Fibroblast of villous mesenchyme (primary cell): ENCODE measurements at places on chromosomes 3 and 15.

DNA sequence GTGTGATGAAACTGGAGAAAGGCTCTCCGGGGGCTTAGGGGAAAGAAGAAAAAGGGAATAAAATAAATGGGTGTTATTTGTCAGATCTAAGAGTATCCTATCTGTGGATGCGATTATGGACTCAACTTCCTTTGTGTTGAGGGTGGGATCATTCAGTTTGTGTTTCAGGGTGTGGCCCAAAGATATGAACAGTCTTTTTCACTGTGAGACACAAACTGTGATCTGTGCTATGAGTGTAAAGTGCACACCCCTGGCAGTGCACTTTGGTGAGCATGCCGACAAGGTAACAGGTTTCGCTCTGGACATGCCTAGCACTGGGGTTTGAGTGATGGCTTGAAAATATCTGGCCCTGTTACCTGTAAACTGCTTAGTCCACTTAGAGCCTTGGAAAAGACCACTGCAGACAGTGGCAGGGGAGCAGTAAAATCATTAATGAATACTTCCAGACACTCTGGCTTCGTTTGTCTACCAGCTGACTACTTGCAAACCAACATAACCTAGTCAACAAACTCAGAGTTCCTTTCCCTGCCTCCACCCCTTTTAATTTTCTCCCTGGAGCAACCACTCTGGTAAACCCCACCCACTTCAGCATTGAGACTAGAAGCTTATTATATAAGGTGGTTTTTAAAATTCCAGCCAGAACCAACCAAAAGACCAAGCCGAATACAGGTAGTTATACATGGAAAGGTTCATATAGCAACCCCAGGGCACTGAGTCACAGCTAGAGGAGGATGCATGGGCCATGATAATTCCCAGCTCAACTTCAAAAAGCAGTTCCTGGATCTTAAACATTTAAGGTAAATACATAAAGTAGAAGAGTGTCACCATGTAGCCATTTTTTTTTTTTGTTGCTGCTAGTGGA, 55.1 kb downstream of the TAMM41 start:
- DNase-seq = no peak

DNA sequence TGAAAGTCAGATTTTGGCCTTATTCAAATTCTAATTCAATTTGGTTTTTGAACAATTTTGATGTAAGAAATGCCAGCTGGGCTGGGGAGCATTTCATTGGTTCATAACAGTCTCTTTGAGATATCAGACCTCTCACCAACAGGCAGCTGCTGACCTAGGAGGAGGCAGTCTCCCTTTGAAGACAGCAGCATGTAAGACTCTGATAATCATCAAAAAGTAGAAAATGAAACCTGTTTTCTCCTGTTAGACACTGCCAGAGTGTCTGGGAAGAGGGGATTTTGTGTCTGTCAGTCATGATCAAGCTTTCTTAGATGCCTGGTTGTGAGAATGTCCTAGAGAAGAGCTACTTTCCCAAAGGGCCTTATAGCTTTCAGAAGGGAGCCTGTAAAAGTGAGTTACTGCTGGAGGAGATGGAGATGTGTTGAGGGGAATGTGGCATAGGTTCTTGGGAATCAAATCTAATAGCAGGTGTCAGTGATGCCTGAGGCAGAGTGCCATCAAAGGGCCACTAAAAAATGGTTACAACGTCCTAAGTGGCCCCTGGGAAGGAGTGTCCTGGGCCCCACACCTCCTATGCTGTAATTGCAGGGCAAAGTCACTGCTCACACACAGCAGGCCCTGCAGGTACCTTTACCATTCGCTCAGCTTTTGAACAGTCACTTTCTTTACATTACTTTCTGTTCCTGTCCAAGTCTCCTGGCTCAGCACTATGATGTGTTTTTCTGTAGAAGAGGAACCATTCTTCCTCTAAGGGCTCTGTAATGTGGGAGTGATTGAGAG, 43.1 kb downstream of the FSTL1 start:
- no peak for DNase-seq

DNA sequence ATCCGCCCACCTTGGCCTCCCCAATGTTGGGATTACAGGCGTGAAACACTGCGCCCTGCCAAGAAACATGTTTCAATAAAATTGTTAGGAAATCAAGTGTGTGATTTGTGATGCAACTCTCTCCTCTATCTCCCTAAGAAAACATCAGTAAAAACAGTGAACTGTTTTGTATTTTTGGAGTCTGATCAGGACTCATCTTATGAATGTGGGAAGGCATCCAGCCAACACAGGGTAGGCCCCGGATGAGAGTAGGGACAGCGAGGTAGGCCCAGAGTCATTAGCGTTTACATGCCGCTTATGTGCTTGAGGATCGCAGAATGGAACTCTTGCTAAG, 884 bp upstream of the GLYCTK start:
- DNase-seq = peak; percentile 43

GRCh38 chr15:82647045-82647834, at the start of gene CPEB1:
Gene CPEB1 (minus strand): TSS chr15:82647363. CDS start chr15:82628459, 18,904 bp downstream.
- peak; percentile 16 for DNase-seq

- DNase-seq = no peak
Measured at GRCh38 chr3:15318661-15319060, 13.7 kb downstream of the SH3BP5 start.

DNA sequence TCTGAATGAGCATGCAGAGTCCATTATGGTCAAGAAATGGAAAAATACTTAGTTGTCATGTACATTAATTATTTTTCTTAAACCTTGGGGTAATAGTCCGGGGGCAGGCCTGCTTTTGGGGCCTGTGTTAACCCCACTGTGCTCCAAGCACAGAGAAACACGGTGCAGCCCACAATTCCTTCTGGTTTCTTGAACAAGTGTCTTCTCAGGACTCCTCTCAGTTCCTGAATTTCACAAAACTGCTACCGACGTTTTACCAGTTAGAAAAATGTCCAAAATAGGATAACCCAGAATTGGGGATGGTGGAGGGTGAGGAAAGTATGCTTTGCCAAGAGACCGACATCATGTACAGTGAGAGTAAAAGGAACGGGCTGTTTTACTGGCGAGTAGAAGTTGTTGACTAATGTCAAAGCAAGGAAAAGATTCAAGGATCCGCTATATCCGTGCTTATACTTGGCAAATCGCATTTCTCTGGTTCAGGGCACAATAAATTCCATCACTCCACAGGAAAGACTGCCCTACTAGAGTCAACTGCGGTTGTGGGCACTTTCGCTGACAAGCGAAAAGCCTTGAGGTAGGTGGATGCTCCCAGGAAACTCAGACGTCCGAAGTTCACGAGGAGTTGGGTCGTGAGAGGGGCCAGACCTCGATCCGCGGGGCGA, 495 bp upstream of the NXPE3 start:
- DNase-seq = no peak

DNA sequence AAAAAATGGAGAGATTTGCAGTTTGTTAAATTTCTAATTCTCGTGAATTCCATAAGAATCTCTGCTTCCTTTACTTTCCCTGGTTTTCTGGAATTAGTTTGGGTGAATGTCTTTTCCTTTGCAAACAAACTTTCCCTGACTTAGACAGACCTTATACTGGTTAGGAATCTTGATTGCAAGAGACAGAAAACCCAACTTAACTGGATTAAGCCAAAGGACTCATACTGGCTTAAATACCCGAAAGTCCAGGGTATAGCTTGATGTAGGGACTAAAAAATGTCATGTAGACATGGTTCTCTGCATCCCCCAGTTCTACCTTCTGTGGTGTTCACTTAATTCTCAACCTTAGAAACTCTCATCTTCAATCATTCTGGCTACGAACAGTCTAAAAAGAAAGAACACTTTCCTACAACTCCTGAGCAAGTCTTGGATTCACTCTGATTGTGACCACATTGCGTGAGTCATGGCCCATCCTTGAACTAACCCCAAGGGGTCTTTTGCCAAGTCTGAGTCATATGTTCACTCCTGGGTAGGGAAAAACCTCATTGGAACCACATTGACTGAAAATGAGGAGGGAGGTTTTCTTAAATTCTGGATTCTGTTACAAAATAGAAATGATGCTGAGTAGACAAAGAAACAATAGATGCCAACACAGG, 136.0 kb upstream of the DAZL start:
- DNase-seq = peak; percentile 13

- no peak for DNase-seq
Measured at GRCh38 chr15:38274135-38274534, 21.5 kb downstream of the SPRED1 start.

DNA sequence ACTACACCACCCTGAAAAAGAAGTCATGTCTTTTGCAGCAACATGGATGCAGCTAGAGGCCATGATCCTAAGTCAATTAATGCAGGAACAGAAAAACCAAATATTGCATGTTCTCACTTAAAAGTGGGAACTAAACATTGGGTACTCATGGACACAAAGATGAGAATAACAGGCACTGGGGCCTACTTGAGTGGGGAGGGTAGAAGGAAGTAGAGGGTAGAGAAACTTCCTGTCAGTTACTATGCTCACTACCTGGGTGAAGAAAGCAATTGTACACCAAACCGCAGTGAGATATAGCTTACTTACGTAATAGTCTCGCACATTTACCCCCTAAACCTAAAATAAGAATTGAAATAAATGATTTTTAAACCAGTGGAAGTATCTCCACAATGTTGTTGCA, 480.5 kb upstream of the ARRDC4 start:
- DNase-seq = no peak

- no peak for DNase-seq
Measured at GRCh38 chr3:148773805-148774204, 53.8 kb upstream of the CPB1 start.

DNA sequence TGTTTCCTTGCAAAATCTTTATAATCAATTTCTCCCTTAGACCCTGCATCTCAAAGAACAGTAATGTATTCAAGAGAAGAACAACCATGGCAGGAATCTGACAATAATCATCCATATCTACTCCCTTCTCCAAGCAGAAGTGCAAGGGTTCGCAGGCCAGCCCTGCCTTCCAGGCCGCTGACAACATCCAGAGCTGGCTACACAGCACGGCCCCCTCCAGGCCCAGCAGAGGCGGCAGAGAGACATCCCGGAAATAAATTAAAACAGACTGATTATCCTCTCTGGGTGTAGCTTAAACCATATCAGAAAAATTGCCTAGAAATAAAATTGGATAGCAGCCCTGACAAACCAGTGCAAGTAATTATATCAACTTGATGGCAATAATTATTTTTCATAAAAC, 223.3 kb downstream of the FAM43A start:
- no peak for DNase-seq

DNA sequence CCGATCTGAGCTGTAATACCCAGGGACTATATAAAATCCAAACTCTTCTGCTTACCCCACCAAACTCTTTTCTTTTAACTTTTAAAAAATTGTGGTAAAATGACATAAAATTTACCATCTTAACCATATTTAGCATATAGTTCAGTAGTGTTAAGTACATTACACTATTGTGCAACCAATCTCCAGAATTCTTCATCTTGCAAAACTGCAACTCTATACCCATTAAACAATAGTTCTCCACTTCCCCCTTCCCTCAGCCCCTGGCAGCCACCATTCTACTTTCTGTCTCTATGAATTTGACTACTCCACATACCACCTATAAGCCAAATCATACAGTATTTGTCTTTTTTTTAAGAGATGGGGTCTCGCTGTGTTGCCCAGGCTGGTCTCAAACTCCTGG, 38.7 kb downstream of the SENP8 start:
- DNase-seq = no peak

DNA sequence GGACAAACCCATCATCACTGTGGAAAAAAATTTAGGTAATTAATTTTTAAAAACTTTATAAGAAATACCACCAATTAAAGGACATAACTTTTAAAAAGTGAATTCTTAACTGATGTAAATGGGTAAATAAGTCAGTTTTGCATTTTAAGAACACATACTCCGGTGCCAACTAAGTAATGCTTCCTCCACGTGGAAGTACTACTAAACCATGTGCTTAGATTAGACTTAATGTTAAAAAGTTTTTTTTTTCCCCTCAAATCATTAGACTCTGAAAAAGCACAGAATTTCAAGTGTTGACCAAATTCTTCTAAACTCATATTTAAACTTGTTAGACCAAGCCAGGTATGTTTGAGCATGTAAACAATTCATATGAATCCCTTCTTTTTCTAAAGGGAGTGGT, 242.0 kb downstream of the NFKBIZ start:
- DNase-seq = no peak

- peak; percentile 10 for DNase-seq
Measured at GRCh38 chr3:159082519-159082918, 280.7 kb downstream of the MFSD1 start.

DNA sequence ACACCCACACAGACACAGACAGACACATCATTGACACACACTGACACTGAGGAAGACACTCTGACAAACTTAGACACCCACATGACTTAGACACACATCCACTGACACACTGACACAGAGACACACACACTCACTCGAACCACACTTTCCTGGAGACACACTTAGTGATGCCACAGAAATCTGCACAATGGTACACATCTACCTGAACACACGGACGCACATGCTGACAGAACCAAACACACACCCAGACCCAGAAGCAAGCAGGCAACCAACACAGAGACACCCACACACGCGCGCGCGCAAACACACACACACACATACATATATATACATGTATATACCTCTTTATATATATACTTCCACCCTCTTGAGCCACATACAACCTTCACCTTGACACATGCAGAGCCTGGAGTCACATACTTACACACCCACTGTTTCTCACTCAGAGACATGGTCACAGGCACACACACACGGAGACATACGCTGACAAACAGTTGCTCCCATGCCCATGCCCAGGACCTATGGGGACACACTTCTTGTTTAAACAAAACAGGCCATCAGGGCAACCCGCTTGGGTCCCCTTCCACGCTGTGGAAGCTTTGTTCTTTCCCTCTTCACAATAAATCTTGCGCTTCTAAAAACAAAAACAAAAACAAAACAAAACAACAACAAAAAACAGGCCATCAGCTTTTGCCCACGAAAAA, 913 bp upstream of the SCN5A start:
- DNase-seq = no peak

DNA sequence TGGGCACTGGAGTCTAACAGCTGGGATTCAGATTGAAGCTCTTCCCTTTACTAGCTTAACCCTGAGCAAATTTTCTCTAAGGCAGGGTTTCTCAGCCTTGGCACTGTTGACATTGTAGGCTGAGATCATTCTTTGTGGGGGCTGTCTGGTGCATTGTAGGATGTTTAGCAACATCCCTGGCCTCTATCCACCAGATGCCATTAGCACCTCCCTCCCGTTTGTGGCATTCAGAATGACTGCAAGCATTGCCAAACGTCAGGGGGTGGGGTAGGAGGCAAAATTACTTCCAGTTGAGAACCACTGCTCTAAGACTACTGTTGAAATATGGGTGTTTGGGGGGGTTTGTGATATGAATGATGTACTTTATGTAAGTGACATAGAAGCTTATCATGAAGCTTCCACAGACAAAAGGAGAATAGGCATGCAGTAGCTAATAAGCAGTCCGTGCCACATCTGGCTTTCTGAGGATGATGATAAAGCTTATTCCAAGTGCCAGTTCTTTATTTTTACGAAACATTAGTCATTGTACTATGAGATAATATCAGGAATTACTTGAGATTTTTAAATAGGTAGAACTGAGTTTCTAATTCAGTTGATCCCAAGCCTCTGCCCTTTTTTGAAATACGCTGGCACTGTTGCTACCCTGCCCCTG, 39.3 kb downstream of the NKIRAS1 start:
- peak; percentile 81 for DNase-seq

- peak; percentile 44 for DNase-seq
Measured at GRCh38 chr15:48536681-48537091, 108.8 kb downstream of the FBN1 start.

- DNase-seq = peak; percentile 47
Measured at GRCh38 chr3:141796889-141797781, 33.9 kb downstream of the GRK7 start.

GRCh38 chr3:474828-475227, 278.3 kb downstream of the CHL1 start:
- DNase-seq = no peak

GRCh38 chr3:59386165-59386564, 336.3 kb upstream of the CFAP20DC start:
- DNase-seq = no peak
